ENCODE measurements at places on chromosomes 7 and 10. TPM values are rescaled to one million over a fixed set of nuclear protein-coding genes. Genes with fewer than 3 reads are reported as not detected.

GRCh38 chr7:106717955-106718871, 57.3 kb upstream of the CCDC71L start:
- no peak for ATAC-seq

GRCh38 chr7:101537205-101537604, 91.9 kb downstream of the MYL10 start:
- ATAC-seq = no peak

DNA sequence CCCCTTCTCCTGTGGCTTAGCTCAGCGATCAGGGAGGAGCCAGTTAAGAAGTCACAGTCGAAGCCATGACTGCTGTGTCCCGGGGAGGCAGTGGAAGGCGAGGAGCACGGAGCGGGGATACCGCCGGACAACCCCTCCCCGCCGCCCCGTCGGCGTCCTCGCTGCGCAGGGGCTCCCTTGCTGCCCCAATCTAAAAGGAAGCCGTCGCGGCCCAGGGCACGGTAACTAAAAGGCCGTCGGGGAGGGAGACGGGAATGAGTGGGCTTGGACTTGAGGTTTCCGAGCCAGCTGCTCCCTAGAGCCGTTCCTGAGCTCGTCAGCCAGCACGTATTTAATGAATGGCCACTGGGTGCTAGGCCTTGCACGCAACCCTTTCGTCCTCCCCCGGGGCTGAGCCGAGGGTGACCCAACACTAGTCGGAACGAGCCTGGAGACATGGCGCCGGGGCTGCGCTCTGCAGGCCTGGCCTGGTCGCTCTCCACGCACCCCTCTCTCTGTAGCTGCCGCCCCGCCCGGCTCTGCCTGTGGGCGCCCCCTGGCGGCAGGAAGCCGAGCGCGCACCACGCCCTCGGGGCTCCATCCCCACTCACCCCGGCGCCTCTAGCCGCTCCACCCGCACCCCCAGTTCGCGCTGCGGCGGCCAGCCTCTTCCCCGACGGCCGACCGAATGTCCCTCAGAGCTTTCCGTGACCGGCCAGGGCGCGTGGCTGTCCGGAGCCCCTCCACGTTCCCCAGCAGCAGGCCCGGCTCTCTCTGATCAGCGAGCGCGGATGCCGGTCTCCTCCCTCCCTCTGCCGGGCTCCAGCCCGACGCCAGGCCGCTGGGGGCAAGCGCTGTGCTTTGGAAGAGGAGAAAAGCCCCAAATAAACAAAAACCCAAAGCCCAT, 29.3 kb upstream of the KCNK18 start:
- peak; percentile 85 for ATAC-seq

The PTPRZ1 gene
- 2.3 TPM for total RNA-seq

DNA sequence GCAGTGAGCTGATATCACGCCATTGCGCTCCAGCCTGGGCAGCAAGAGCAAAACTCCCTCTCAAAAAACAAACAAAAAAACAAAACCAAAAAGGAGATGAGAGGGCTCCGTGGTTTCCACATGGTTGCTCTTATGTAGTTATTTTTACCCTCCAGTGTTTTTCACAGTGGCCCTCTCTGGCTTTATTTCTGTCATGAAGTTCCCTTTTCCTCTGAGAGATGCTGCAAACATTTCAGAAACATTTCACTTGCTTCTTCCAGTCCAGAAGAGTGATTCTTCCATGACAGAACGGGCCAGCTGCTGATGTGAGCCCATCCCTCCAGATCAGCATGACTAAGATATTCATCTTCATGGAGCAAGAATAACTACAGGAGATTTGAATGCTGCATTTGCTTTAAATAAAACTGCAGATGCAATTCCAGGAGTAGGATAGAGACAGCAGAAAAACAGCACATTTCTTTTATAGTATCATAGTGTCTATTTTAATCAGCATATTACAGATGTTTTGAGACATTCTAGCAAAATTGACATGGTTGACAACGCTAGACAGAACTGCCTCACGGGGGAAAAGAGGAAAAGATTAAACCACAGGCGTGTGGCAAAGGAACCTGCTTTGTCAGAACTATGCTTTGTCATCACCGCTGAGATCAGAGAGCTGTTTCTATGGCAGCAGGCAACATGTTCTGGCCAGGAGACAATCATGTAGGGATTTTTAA, 40.3 kb downstream of the NRCAM start:
- peak; percentile 92 for ATAC-seq

DNA sequence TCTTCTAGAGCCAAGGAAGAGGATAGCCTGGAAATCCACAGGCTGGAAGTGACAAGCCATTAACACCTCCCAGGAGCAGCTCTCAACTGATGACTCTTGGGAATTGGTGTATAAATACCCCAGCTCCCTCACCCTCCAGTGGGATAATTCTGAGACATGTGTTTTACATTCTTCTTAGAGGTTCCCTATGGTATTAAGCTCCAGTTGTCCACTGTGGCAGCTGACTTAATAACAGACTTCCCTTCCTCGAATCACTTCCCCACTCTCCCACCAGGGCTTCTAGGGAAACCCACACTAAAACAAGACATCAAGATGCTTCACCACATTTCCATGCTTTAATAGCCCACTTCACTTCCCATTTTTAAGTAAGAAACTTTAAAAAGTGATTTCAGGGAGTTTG, 47.2 kb downstream of the FAM107B start:
- no peak for ATAC-seq

DNA sequence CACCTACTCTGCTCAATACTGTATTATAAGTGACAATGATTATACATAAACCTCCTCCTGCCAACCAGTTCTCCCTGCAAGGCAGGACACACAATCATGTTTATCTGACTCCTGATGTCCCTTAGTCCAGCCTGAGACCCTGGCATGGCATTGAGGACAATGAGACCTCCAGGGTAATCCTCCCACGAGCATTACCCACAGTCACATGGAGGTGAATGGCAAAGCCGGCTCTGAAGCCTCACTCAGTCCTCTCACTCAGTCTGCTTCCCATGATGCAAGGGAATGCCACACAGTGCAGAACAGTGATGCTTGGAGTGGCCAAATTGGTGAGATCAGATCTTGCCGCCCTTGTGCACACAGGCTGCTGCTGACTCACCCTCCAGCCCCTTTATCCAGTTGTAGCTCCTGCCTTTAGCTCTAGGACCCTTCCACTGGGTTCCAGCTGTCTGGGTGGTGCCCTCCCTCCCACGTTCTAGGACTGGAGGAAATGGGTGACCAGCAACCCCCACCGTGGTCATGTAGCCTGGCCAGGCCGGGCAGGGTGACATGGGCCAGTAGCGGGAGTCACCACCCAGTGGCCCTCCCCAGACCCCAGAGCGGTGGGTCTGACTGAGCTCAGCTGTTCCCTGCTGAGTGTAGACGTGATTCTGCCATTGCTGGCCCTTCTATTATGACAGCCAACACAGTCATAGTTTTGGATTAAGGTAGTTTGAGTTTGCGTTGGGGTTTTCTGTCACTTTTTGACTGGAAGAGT, 5.5 kb upstream of the ADCY1 start:
- ATAC-seq = peak; percentile 94

The ARMH3 gene
- 10.8 TPM for total RNA-seq

- ATAC-seq = peak; percentile 27
Measured at GRCh38 chr7:96315125-96315512, 6.8 kb downstream of the SLC25A13 start.

DNA sequence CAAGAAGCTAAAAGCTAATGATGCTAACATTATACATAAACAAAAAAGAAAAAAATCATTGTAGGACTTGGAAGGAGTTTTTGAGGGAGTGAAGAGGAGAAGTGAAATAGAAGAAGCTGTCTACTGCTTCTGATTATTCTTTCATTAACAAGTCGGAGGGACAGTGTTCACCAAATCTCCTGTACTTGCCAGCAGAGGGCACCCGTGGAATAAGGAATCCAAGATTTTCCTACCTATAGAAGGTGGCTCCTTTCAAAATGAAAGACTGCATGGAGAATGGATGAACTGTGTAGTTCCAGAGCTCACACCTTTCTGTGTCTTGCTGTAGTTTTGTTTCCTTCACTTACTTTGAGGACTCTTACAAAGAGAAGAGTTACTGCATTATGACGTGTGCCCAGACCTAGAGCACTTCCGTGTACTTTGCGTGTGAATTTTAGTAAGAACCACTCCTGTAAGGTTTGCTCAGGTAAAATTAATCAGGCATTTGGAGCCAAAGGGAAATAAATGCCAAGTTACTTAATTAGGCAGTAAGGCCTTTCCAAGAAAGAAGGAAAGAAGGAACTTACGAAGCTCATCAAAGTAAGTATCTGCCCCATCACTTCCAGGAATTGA, 145.1 kb downstream of the SEMA3D start:
- peak; percentile 42 for ATAC-seq

The MYOZ1 gene
- total RNA-seq = 0.24 TPM

- ATAC-seq = peak; percentile 45
Measured at GRCh38 chr10:62618576-62619412, 185.7 kb upstream of the ADO start.

The CPN1 gene
- 0.29 TPM for total RNA-seq

DNA sequence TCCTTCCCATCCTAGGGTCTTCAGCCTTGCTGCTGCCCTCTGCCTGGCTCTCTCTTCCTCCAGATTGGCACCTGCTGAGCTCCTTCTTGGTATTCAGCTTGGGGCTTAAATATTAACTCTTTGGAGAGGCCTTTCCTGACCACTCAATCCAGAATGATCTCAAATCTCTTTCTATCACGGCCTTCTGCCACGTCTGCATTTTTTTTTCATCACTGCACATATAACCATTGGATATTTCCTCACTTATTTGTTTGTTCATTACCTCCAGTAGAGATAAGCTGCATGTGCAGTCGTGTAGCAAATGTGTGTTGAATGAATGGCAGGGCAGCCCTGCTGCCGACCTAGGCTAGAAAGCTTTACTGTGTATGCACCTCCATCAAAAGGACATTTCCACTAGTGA, 51.6 kb upstream of the MPP7 start:
- no peak for ATAC-seq

- ATAC-seq = peak; percentile 70
Measured at GRCh38 chr7:33841705-33842129, 63.6 kb upstream of the BMPER start.

- no peak for ATAC-seq
Measured at GRCh38 chr7:98630149-98630548, 13.1 kb downstream of the NPTX2 start.

The SORCS1 gene
- total RNA-seq = 12.8 TPM

The OR6B1 gene
- total RNA-seq = 0.38 TPM

- ATAC-seq = no peak
Measured at GRCh38 chr7:28163949-28164348, 16.6 kb downstream of the JAZF1 start.

GRCh38 chr10:104209575-104210198, 22.5 kb downstream of the CFAP43 start:
- ATAC-seq = no peak

The STAM gene
- total RNA-seq = 24.8 TPM

The H2BK1 gene
- not detected for total RNA-seq

GRCh38 chr7:12648704-12649261, 38.6 kb upstream of the ARL4A start:
- ATAC-seq = no peak

GRCh38 chr7:103079836-103080235, 4.9 kb downstream of the ARMC10 start:
- ATAC-seq = no peak

DNA sequence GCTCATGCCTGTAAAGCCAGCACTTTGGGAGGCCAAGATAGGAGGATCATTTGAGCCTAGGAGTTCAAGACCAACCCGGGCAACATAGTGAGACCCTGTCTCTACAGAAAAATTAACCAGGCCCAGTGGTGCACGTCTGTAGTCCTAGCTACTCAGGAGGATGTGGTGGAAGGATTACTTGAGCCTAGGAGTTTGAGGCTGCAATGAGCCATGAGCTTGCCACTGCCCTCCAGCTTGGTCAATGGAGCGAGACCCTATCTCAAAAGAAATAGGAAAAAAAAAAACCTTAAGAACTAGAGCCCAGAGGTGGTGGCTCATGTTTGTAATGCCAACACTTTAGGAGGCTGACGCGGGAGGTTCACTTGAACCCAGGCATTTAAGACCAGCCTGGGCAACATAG, 2.2 kb downstream of the STRA8 start:
- ATAC-seq = no peak

GRCh38 chr7:138919911-138920310, 61.3 kb downstream of the KIAA1549 start:
- no peak for ATAC-seq

DNA sequence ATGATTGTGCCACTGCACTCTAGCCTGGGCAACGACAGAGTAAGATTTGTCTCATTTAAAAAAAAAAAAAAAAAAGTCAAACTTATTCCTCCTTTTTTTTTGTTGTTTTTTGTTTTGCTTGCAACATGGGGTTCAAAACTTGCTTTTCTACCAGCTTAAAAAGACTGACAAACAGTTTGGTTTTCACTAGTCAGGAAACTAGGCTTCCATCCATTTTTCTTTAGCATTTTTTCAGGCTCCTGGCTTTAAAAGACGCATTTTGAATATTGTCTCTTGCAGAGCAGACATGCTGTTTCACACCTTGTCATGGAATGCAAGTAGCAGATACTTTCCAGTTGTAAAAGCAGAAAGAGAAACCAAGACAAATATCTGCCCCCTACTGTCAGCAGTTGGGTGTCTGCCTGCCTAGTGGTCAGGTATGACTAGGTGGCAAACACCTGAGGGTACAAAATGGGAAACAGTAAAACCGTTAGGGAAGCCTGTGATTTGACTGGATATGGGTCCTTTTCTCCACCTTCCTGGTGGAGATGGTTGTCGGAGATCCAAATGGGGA, 139.9 kb downstream of the CCDC71L start:
- no peak for ATAC-seq

Data from motor neuron (in vitro differentiated cells).